Kidney (tissue), 22 donors: ENCODE measurements at places on chromosomes 2 and 18. TPM values are rescaled to one million over a fixed set of nuclear protein-coding genes. Genes with fewer than 3 reads are reported as not detected.

Gene MERTK
- polyA plus RNA-seq, result 9.2 TPM

Gene UGT1A6
- 110 TPM for polyA plus RNA-seq

GRCh38 chr2:229855116-229855515 lies 66.7 kb downstream of the TRIP12 start:
- no peak for DNase-seq

DNA sequence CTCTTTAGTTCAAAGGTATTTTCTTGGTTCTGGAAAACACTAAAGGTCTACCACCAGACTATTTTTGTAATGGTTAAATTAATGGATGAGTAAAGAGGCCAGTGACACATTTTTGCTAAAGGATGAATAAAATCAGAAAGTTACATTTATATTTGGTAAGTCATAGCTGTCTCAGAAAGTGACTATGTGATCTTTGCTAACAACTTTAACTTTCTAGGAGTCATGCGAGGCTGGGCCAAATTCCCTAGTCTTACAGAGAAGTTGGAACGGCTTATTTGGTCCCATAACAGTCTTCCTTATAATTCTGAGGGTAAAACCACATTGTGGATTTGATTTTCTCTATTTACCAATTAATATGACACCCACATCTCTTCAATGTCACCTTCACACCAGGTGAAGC lies 198.1 kb downstream of the PDE1A start:
- no peak for DNase-seq

- no peak for DNase-seq
These were observed 4.5 kb downstream of the FAM117B start for GRCh38 chr2:202639231-202639630.

DNA sequence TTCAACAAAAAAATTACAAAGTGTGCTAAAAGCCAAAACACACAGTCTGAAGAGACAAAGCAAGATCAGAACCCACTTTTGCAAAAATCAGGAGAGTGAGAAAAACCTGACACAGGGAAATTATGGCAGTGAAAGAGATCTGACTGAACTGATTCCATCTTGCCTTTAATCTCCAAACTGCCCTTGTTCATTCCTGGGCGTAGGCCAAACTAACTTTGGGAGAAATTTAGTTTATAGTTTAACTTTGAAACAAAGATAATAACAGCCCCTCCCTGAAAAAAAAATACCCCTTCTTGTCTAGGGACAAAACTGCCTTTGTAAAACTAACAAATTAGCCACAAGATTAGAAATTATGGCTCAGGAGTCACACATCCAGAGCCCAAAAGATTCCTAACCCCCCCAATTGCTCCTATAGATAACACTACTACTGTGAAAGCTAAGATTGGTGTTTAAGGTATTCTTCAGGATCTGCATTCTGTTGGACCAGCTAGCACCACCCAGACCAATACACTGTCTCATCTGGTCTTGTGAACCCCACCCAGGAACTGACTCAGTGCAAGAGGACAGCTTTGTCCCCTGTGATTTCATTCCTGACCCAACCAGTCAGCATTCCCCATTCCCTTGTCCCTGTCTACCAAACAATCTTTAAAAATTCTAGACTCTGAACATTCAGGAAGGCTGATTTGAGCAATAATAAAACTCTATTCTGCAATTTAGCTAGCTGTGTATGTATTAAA lies 226.1 kb upstream of the SH3BP4 start:
- DNase-seq, result no peak

- peak; percentile 16 for DNase-seq
These were observed 425.3 kb downstream of the MBD2 start for GRCh38 chr18:53799134-53799533.

DNA sequence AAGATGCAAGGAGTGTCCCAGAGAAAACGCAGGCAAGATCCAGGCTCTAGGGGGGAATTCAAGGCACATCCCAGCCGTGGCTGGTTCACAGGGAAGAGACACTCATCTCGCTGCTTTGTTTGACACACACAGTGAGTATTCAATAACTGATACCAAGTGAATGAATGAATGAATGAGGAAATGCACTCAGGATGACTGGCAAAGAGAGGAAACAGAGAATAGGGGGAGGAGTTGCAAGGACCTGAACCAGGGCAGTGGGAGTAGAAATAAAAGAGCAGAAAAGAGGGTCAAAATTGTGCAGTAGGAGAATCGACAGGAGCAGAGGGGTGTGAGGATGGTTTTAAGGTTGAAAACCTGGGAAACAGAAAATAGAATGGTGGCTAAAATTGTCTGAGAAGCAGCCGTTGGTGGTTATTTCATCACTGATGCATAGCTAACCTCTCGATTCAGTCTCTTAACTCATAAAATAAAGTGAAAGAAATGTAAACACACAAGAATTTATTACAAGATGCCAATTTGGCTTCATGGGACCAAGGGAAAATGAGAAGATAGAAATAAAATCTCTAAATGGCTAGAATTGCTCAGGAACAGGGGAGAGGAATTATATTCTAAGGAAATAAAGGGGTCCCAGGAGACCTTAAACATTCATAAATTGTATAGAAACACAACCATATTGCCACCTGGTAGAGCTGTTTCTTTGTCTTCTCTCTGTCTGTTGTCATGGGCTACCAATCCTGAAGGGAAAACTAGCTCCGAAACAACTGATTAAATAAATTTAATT lies 63.9 kb upstream of the PHLPP1 start:
- DNase-seq, result no peak

GRCh38 chr2:101518578-101519492 lies 43.9 kb upstream of the RFX8 start:
- peak; percentile 78 for DNase-seq
